ENCODE measurements at places on chromosomes 5 and 9. TPM values are rescaled to one million over a fixed set of nuclear protein-coding genes. Genes with fewer than 3 reads are reported as not detected.

ARL14EPL gene
- total RNA-seq, result not detected

SIMC1 gene
- 16.8 TPM for total RNA-seq

OR1Q1 gene
- not detected for total RNA-seq

CCL19 gene
- not detected for total RNA-seq

HAND1 gene
- not detected for total RNA-seq

SPINK6 gene
- total RNA-seq, result not detected

ESM1 gene
- not detected for total RNA-seq

- H3K4me3 ChIP-seq, result no peak overlapping the region
- peaks cover 60% of the 10 kb centered on the region for H3K36me3 ChIP-seq
- no peak for DNase-seq
- H3K27ac ChIP-seq, result no peak overlapping the region
- no peaks in the 10 kb centered on the region for H3K27me3 ChIP-seq
- H3K4me1 ChIP-seq, result peaks cover 5% of the 10 kb centered on the region
Measured at GRCh38 chr5:78586251-78586650, 62.3 kb downstream of the LHFPL2 start.

DNA sequence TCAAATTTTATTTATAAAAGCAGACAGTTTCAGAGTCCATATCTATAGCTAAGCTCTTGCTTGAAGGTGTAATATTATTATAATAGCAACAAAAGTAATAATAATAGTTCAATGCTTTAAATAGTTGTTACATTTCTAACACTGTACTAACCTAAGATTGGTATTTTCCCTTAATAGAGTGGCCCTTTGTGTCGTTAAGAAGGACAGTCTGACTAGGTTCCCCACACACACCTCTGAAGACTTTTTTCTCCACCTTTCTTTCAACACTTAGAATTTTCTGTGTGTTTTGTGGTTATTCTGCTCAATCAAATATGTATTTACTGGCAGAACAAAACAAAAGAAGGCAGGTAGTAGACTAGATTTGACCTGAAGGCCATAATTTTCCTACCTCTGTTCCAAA, 223.2 kb upstream of the ACO1 start:
- no peak for DNase-seq
- H3K27me3 ChIP-seq, result no peaks in the 10 kb centered on the region
- no peaks in the 10 kb centered on the region for H3K36me3 ChIP-seq
- peaks cover 12% of the 10 kb centered on the region for H3K4me1 ChIP-seq
- H3K4me3 ChIP-seq, result no peak overlapping the region
- H3K27ac ChIP-seq, result no peak overlapping the region

DNA sequence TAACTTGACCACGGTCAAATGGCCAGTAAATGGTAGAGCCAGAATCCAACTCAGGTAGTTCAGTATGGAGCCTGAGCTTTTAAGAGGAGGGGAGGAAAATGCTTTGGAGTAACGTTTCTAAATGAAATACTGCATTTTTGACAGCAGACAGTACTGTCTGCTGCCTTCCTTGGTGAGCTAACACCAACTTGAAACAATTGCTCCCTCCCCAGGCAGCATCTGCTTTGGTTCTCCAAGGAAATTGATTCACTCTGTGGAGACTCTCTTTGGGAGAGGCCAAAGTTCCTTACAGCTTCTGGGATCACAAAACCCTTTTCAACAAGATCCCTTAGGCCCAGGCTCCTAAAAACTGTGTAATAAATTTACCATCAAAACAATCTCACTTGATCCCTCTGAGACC, 75.2 kb upstream of the SSBP2 start:
- H3K4me1 ChIP-seq, result no peaks in the 10 kb centered on the region
- no peak overlapping the region for H3K4me3 ChIP-seq

DNA sequence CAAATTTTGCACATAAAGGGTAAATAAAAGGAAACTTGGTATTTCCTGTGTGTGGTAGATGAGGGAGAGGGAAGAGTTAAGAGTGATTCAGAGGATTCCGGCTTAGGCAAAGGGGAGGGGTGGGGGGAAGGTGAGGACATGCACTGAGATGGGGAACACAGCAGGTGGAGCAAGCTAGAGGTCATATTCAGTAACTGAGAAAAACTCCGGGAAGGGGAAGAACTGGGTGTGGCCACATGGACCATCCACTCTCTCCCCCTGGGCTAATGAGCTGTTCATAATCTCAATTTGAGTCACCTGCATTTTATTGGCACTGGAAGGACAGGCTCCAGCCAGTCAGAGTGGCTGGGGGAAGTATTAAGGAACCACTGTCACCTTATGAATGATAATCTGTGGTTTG, 45.1 kb upstream of the UGCG start:
- no peak for DNase-seq

DNA sequence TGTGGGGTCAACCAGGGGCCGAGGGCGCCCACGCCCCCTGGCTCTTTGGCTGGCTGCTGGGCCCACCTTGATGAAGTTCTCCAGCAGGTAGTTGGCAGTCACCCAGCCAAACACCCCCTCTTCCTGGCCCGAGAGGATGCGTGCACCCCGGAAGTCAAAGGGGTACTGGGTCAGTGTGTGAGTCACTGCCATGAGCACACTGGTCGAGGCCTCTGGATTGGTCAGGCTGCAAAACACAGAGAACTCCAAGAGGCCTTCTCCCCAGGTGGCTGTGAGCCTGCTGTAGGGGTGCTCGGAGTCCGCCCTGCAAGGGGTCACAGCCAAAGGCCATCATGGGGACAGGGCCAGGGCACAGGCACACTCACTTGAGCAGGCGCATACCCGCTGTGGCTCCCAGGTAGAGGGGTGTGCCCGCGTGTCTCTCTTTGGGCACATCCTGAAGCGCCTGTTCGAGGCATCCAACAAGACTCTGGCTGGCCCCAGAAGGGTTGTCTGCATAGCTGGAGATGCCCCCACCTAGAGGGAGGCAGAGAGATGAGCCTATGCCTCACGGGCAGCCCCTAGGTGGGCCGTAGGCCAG, 2.6 kb downstream of the ENTPD2 start:
- H3K4me1 ChIP-seq, result peaks cover 6% of the 10 kb centered on the region
- no peak for DNase-seq
- no peak overlapping the region for H3K27ac ChIP-seq
- no peak overlapping the region for H3K4me3 ChIP-seq

- peak overlapping the region; percentile 99 for H3K27ac ChIP-seq
- H3K27me3 ChIP-seq, result no peaks in the 10 kb centered on the region
- H3K4me3 ChIP-seq, result peak overlapping the region; percentile 80
- peak; percentile 56 for DNase-seq
Measured at GRCh38 chr5:16736158-16736995, 119.6 kb upstream of the RETREG1 start.

DNA sequence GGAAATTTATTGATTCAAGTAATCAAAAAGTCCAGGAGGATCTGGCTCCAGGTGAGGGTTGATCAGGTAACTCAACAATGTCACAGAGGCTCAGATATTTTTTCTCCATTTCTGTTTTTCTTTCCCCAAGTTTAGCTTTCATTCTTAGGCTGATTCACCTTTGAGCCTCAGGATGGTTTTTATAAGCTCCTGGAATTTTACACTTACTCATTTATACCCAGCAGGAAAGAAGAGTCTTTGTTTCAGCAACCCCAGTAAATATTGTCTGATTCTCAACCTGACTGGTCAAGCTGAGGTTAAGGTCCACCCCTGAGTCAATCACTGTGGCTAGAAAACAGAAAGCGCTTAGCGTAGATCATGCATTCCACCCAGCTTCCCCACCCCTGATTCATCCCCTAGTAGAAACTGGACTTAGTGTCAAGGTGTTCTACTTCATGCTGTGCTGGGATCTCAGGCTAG, 500.6 kb downstream of the KIF4B start:
- peaks cover 36% of the 10 kb centered on the region for H3K4me1 ChIP-seq
- no peak overlapping the region for H3K4me3 ChIP-seq
- H3K36me3 ChIP-seq, result no peaks in the 10 kb centered on the region

GRCh38 chr5:163607256-163607655, 101.8 kb downstream of the MAT2B start:
- H3K4me3 ChIP-seq, result no peak overlapping the region
- no peak overlapping the region for H3K27ac ChIP-seq
- no peaks in the 10 kb centered on the region for H3K27me3 ChIP-seq
- no peaks in the 10 kb centered on the region for H3K4me1 ChIP-seq

- no peak for DNase-seq
- H3K27ac ChIP-seq, result no peak overlapping the region
- no peaks in the 10 kb centered on the region for H3K36me3 ChIP-seq
- H3K27me3 ChIP-seq, result no peaks in the 10 kb centered on the region
- no peaks in the 10 kb centered on the region for H3K4me1 ChIP-seq
Measured at GRCh38 chr5:172564188-172564587, 76.9 kb upstream of the NEURL1B start.

DNA sequence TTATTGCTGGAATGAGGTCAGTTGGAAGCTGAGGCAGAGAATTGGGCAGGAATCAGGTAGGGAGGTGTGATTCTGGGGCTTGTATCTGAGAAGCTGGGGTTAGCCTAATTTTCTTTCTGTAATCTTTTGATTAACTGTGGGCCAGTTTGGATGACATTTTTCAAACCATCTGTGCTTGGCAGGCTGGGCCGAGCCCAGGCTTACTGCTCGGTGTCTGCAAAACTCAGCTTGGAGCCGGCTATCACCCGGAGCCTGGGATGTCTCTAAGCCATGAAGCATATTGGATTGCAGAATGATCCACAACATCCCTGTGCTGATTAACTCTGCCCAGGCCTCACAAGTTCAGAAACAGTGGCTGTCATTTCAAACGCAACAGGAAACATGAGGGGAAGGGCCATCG, 26.5 kb downstream of the KCNMB1 start:
- H3K4me3 ChIP-seq, result no peak overlapping the region
- H3K27me3 ChIP-seq, result no peaks in the 10 kb centered on the region
- peaks cover 25% of the 10 kb centered on the region for H3K4me1 ChIP-seq
- H3K36me3 ChIP-seq, result no peaks in the 10 kb centered on the region

DNA sequence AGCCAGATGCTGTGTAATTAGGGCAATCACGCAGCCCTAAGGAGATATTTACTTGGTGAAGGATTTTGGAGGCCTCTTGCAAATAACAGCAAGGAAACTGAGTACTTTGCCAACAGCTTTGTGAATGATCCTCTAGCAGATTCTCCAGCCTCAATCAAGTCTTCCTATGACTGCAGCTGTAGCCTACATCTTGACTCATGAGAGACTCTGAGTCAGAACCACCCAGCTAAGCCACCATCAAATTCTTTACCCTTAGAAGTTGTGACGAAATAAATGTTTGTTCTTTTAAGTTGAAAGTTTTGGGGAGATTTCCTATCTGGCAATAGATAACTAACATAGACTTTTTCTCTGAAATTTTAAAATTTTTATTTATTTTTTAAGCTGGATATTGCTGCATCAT, 237.6 kb upstream of the CCNH start:
- no peak for DNase-seq
- no peaks in the 10 kb centered on the region for H3K36me3 ChIP-seq
- no peak overlapping the region for H3K27ac ChIP-seq
- H3K27me3 ChIP-seq, result no peaks in the 10 kb centered on the region
- no peak overlapping the region for H3K4me3 ChIP-seq

DNA sequence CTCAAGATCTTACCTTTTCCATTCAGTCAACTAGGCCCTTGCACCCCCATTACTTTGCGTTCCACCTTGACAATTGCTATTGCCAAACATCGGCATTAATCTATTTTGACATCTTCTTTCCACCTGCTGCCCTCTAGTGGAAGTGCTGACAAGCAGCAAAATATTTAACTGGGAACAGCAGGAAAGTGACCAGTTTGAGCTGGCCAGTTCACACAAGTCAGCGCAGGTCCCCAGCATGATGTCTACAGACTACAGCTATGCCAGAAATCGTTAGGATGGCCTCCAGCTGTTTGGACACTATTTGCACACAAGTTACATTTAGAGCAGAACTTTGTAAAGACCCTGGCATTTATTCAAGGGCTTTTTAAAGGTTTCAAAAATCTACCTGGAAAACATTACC, 160.1 kb downstream of the GHR start:
- peaks cover 2% of the 10 kb centered on the region for H3K36me3 ChIP-seq
- H3K27ac ChIP-seq, result no peak overlapping the region
- peaks cover 4% of the 10 kb centered on the region for H3K4me1 ChIP-seq
- H3K27me3 ChIP-seq, result no peaks in the 10 kb centered on the region
- H3K4me3 ChIP-seq, result no peak overlapping the region
- peak; percentile 58 for DNase-seq

DNA sequence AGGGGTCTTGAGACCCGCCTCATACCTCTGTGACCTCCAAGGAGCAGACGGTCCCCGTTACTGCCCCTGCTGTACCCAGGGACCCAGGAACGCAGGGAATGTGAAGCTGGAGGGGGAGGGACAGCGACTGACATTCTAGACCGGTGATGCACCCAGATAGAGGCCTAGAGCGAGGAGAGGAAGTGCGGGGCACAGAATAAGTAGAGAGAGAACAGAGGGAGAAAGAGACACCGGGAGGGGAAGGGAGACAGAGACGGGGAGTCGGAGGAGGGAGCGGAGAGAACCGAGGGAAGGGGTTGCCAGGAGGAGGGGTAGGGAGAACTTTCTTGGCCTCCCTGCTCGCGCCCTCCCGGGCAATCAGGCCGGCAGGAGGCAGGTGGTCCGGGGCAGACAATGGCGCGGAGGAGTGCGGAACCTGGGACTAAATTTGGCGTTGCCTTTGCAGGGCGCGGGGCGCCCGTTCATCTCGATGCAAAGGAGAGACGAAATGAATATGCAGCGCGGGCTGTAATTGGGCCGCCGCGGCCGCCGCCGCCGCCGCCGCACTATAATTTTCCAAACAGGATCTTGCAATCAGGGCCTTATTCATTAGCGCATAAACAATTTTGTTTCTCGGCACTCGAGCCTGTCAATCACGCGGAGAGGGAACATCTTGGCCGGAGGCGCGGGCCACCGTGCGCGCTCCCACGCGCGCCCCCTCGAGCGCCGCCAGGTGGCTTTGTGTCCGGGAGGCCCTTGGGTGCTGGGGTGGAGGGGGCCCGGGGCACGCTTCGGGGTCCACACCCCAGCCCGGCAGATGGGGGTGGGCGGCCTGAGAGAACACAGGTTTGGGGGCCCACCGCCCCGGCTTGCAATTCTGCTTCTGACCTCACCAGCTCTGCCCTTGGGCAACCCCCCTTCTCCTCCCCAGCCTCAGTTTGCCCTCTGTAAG, 33.0 kb downstream of the NDUFA8 start:
- peak overlapping the region; percentile 73 for H3K4me3 ChIP-seq
- H3K36me3 ChIP-seq, result no peaks in the 10 kb centered on the region
- no peak overlapping the region for H3K27ac ChIP-seq
- peak; percentile 53 for DNase-seq
- H3K27me3 ChIP-seq, result peaks cover 50% of the 10 kb centered on the region
- H3K4me1 ChIP-seq, result peaks cover 30% of the 10 kb centered on the region

- no peak overlapping the region for H3K4me3 ChIP-seq
- H3K27me3 ChIP-seq, result peaks cover 3% of the 10 kb centered on the region
- H3K27ac ChIP-seq, result peak overlapping the region; percentile 11
- H3K36me3 ChIP-seq, result no peaks in the 10 kb centered on the region
Measured at GRCh38 chr5:178326374-178326715, 93.7 kb upstream of the PHYKPL start.

GRCh38 chr5:59272809-59273427, 620.6 kb downstream of the PDE4D start:
- H3K4me1 ChIP-seq, result peaks cover 20% of the 10 kb centered on the region
- DNase-seq, result no peak
- no peak overlapping the region for H3K4me3 ChIP-seq
- no peaks in the 10 kb centered on the region for H3K27me3 ChIP-seq
- H3K36me3 ChIP-seq, result no peaks in the 10 kb centered on the region

DNA sequence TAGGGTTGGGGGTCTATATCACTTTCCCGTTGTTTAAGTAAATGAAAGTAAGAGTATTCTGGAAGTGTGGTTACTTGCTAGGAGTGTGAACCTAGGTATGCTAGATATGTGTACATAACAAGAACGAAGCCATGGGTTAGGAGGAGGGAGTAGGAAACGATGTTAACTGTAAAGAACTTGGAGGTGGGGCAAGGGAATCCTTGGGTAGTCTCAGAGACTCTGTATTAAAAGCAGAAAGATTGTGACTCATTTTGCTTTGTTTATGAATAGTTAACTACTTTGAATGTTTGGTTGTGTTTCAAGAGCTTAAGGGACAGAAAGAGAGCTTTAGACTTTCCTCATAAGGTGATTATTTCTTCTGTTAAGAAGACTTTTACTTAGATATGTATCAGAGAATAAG, 59.9 kb downstream of the TMEM252 start:
- H3K4me3 ChIP-seq, result no peak overlapping the region
- no peaks in the 10 kb centered on the region for H3K4me1 ChIP-seq
- H3K27ac ChIP-seq, result no peak overlapping the region
- no peaks in the 10 kb centered on the region for H3K36me3 ChIP-seq
- peaks cover 51% of the 10 kb centered on the region for H3K27me3 ChIP-seq
